ENCODE measurements at places on chromosomes 12 and 14. TPM values are rescaled to one million over a fixed set of nuclear protein-coding genes. Genes with fewer than 3 reads are reported as not detected.

- no peaks in the 10 kb centered on the region for H3K4me1 ChIP-seq
- no peaks in the 10 kb centered on the region for H3K36me3 ChIP-seq
- no peaks in the 10 kb centered on the region for H3K27me3 ChIP-seq
- H3K27ac ChIP-seq: no peak overlapping the region
Measured at GRCh38 chr12:81588235-81589008, 170.7 kb downstream of the PPFIA2 start.

Gene TMEM117
- total RNA-seq: 0.50 TPM

- peaks cover 56% of the 10 kb centered on the region for H3K27me3 ChIP-seq
- no peak overlapping the region for H3K27ac ChIP-seq
- DNase-seq: no peak
- peaks cover 10% of the 10 kb centered on the region for H3K4me1 ChIP-seq
- no peaks in the 10 kb centered on the region for H3K36me3 ChIP-seq
Measured at GRCh38 chr12:55679691-55680090, 28.0 kb downstream of the ITGA7 start.

- no peak overlapping the region for H3K4me3 ChIP-seq
- H3K4me1 ChIP-seq: no peaks in the 10 kb centered on the region
- no peaks in the 10 kb centered on the region for H3K36me3 ChIP-seq
- H3K27ac ChIP-seq: no peak overlapping the region
- DNase-seq: no peak
- peaks cover 31% of the 10 kb centered on the region for H3K27me3 ChIP-seq
Measured at GRCh38 chr12:45034861-45035265, 16.0 kb downstream of the DBX2 start.

Gene PRB2
- total RNA-seq: not detected

DNA sequence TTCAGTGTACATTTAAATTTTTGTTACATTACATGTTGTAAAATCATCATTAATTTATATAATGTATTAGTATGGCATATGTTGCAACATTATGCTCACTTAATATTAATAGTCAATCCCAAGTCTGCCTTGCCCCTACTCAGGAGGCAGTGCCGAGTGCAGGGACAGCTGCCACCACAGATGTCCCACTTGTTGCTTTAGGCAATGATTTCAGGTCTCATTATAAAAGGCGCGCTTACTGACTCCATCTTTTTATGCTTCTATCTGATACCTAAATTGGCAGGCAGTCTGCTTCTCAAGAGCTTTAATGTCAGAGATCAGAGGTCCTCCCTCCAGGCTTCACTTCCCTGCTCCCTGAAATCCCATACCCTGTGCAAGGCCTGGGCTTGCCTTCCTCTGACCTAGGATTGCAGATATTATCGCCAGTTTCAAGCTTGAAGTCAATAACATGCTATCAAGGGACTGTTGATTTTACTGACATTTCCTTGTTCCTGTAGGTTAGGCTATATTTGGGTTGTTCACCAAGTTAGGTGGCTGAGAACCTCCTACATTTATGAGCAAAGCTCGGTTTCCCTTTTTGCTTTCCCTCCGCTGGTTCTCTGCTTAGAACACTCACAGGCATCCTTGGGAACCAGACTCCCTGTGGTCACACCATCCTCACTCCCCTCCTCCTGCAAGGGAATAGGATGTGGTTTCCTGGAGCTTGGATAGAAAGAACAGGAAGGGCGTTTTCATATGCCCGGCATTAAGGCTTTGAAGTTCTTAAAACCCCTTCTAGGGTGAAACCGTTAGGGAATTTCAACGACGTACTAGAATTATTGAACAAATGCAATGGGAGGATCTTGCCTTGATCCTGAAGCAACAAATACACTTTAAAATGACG lies 208.4 kb upstream of the FKBP4 start:
- no peak overlapping the region for H3K4me3 ChIP-seq
- DNase-seq: no peak
- peaks cover 1% of the 10 kb centered on the region for H3K4me1 ChIP-seq
- no peak overlapping the region for H3K27ac ChIP-seq
- H3K27me3 ChIP-seq: peaks cover 55% of the 10 kb centered on the region

GRCh38 chr12:116642683-116643082 lies 83.5 kb downstream of the MAP1LC3B2 start:
- no peaks in the 10 kb centered on the region for H3K36me3 ChIP-seq
- H3K27me3 ChIP-seq: peaks cover 3% of the 10 kb centered on the region
- no peak overlapping the region for H3K4me3 ChIP-seq
- H3K4me1 ChIP-seq: no peaks in the 10 kb centered on the region

DNA sequence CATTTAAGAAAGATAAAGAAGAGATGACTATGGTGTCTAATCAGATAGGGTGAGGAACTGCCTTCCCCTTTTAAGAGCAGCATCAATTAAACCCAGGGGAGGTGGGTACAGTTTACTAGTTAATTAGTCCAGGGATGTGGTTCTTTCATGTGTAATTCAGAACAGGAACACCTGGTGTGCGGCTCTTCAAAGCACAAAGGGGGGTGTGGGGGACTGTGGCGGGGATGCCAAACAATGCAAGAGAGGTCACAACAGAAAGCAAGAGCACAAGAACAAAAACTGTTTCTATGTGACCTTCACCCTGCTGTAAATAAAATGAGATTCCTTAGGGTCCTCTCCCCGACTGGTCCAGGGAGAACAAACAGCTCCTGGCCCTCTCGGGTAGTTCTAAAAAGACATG lies 183.9 kb upstream of the SOX5 start:
- H3K36me3 ChIP-seq: no peaks in the 10 kb centered on the region
- H3K4me1 ChIP-seq: no peaks in the 10 kb centered on the region
- no peak overlapping the region for H3K4me3 ChIP-seq
- DNase-seq: no peak
- no peaks in the 10 kb centered on the region for H3K27me3 ChIP-seq

GRCh38 chr12:64625243-64626077 lies 15.2 kb downstream of the RASSF3 start:
- peaks cover 16% of the 10 kb centered on the region for H3K36me3 ChIP-seq
- H3K27me3 ChIP-seq: no peaks in the 10 kb centered on the region
- peak overlapping the region; percentile 80 for H3K27ac ChIP-seq

Gene PLEKHH1
- 0.19 TPM for total RNA-seq

DNA sequence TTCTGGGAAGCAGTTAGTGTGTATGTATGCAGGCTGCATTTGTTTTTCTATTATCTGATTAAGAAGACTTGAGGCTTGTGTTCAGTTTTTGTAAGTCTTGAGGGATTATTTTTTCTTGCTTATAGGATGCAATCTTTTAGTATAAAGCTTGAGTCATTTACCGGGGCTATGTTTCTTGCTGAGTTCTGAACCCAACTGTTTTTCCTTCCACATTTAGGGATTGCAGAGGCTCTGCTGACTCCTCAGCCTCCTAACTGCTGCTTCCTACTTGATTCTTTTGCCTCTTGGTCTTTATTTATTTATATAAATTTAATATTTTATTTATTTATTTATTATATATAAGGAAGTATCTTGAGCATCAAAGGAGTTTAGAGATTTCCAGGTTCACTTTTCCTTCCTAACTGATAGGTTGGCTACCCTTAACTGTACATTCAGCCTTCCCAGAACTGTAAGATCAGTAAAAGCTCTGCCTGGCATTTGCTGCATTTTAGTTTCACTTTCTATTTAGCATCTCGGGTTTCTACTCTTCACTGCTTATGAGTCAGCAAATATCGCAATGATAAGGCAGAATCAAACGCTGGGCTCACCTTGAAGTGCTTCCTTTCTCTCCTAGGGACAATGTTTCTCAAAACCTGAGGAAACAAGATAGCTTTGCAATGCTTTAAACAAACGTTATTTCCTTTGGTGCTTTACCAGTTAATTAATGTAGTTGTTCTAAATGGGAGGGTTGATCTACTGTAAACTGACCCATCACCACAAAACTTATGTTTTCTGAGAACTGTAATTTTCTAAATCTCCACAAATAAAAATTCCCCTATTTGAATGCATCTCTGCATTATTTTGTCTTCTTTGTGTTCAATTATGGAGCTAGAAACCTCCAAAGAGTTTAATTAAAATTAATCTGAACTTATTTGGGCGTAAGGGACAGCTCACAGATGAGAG lies 1183.7 kb upstream of the TMEM132C start:
- peak; percentile 52 for DNase-seq
- H3K4me1 ChIP-seq: peaks cover 11% of the 10 kb centered on the region
- H3K27ac ChIP-seq: peak overlapping the region; percentile 75
- H3K36me3 ChIP-seq: no peaks in the 10 kb centered on the region

GRCh38 chr12:240566-240965 lies 22.1 kb downstream of the SLC6A13 start:
- peaks cover 2% of the 10 kb centered on the region for H3K36me3 ChIP-seq
- H3K4me1 ChIP-seq: peaks cover 3% of the 10 kb centered on the region
- H3K27ac ChIP-seq: no peak overlapping the region
- no peak for DNase-seq
- peaks cover 2% of the 10 kb centered on the region for H3K27me3 ChIP-seq

Gene FOXA1
- not detected for total RNA-seq

Gene CISTR
- total RNA-seq: not detected

Gene FERMT2
- 0.41 TPM for total RNA-seq

Gene KIF26A
- 1.1 TPM for total RNA-seq

DNA sequence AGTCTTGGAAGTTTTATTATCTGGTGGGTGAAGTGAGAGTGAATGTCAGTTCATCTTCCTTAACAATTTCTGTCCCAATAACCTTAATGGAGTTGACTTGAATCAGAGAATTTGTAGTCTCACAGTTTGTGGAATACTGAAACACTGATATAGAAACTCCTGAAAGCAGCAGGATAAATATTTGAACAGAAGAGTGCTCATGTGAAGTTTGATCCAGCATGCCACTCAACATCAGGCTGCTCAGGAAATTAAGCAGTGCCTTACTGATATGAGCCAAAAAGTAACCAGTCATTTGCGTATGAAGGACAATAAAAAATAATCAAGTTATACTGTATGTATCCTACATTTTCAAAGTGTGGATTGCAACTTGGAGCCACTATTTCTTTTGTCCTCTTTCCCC lies 15.7 kb downstream of the MUCL1 start:
- H3K4me3 ChIP-seq: no peak overlapping the region
- H3K4me1 ChIP-seq: no peaks in the 10 kb centered on the region
- no peak for DNase-seq
- no peaks in the 10 kb centered on the region for H3K36me3 ChIP-seq
- peaks cover 42% of the 10 kb centered on the region for H3K27me3 ChIP-seq
- H3K27ac ChIP-seq: no peak overlapping the region

Gene COCH
- 5.0 TPM for total RNA-seq

DNA sequence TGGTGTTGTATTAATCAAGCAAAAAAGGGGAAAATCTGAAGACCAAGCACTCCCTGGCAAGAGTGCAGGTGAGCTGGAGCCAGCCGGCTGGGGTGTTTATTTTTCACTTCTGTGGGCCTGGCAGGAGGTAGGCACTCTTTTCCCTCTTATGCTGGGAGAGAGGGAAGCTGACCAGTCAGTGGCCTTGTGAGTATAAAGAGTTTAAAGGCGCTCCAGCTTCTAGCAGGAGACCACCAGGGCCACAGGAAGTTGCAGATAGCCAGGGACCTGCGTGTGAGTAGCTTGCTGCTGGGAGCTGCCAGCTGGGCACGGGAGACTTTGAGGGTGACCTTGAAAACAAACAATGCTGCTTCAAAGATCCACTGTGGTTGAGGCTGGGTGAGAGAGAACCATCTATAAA lies 217.4 kb upstream of the PWP1 start:
- no peak overlapping the region for H3K4me3 ChIP-seq
- DNase-seq: no peak
- H3K4me1 ChIP-seq: peaks cover 6% of the 10 kb centered on the region
- H3K36me3 ChIP-seq: no peaks in the 10 kb centered on the region
- no peak overlapping the region for H3K27ac ChIP-seq

Gene WNT1
- 0.87 TPM for total RNA-seq

Gene B4GALNT3
- 0.37 TPM for total RNA-seq

Gene SAMD15
- total RNA-seq: 0.12 TPM

GRCh38 chr12:50174971-50175715 lies 8.0 kb upstream of the CERS5 start:
- H3K27me3 ChIP-seq: no peaks in the 10 kb centered on the region
- H3K27ac ChIP-seq: no peak overlapping the region
- no peaks in the 10 kb centered on the region for H3K4me1 ChIP-seq
- no peak overlapping the region for H3K4me3 ChIP-seq
- DNase-seq: no peak

Gene CACNA2D4
- total RNA-seq: 5.9 TPM

Gene MYO1H
- total RNA-seq: not detected

GRCh38 chr14:64324895-64325294 lies 30.7 kb upstream of the ESR2 start:
- H3K36me3 ChIP-seq: peaks cover 4% of the 10 kb centered on the region
- peaks cover 31% of the 10 kb centered on the region for H3K27me3 ChIP-seq

Gene NXPH4
- 0.68 TPM for total RNA-seq

Gene SMCO3
- total RNA-seq: not detected

- H3K4me3 ChIP-seq: no peak overlapping the region
- H3K4me1 ChIP-seq: no peaks in the 10 kb centered on the region
- no peaks in the 10 kb centered on the region for H3K36me3 ChIP-seq
- DNase-seq: no peak
- no peak overlapping the region for H3K27ac ChIP-seq
- H3K27me3 ChIP-seq: peaks cover 25% of the 10 kb centered on the region
Measured at GRCh38 chr12:7571257-7571656, 67.7 kb upstream of the CD163 start.

Gene PRICKLE1
- 1.1 TPM for total RNA-seq

DNA sequence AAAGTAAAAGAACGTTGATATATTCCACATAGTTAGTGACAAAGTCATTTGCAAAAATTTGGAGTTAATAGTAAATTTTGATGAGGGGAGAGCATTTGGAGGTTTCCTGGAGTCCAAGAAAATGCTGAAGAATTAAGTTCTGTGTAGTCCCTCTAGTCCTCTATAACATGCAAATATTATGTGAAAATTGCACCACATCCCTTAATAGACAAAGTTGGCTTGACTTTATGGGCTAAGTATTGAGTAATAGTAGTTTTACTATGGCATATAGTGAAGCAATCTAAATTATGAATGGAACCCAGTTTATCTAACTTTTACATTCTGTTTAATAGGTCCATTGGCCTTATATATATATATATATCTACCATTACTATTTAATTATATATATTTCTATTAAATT lies 66.4 kb upstream of the DCN start:
- H3K4me3 ChIP-seq: no peak overlapping the region
- no peak overlapping the region for H3K27ac ChIP-seq
- no peak for DNase-seq
- no peaks in the 10 kb centered on the region for H3K4me1 ChIP-seq
- no peaks in the 10 kb centered on the region for H3K36me3 ChIP-seq

GRCh38 chr12:43577381-43577780 lies 25.4 kb upstream of the ADAMTS20 start:
- DNase-seq: no peak
- H3K36me3 ChIP-seq: no peaks in the 10 kb centered on the region
- no peak overlapping the region for H3K27ac ChIP-seq

DNA sequence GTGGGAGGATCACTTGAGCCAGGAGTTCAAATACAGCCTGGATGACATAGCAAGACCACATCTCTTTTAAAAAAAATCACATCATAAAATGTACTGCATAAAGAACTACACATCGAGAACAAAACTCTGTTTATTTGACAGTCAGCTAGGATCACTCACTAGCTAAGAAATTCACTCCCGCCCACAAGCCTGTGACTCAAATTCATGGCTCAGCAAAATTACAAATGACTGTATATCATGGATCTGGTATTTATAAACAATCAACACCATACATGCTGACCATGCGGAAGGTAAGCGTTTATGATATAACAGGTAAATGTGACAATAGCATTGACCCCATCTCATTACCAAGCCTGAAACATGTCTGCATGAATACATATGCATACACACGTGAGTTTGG lies 206.5 kb downstream of the EFCAB11 start:
- peaks cover 22% of the 10 kb centered on the region for H3K4me1 ChIP-seq
- H3K36me3 ChIP-seq: peaks cover 13% of the 10 kb centered on the region
- no peak overlapping the region for H3K27ac ChIP-seq
- no peaks in the 10 kb centered on the region for H3K27me3 ChIP-seq
- no peak overlapping the region for H3K4me3 ChIP-seq
- no peak for DNase-seq

Gene NRXN3
- not detected for total RNA-seq

Gene EFS
- not detected for total RNA-seq

- DNase-seq: peak; percentile 8
- H3K36me3 ChIP-seq: peaks cover 1% of the 10 kb centered on the region
- H3K27me3 ChIP-seq: peaks cover 7% of the 10 kb centered on the region
- no peak overlapping the region for H3K27ac ChIP-seq
Measured at GRCh38 chr14:95389471-95390011, 69.8 kb upstream of the CLMN start.

Measured in activated CD8-positive, alpha-beta memory T cell treated with anti-CD3 and anti-CD28 coated beads, Interleukin-2, amount 10 ng/mL, durations not matched to agents 7 days and 5 days (primary cell).